Mucosa of gallbladder (tissue), 1 donor: ENCODE measurements at places on chromosomes 2 and 18.

- DNase-seq, result peak; percentile 17
Measured at GRCh38 chr18:25229081-25229480, 122.9 kb downstream of the ZNF521 start.

GRCh38 chr2:11379558-11379957 lies 35.1 kb upstream of the ROCK2 start:
- DNase-seq, result no peak

DNA sequence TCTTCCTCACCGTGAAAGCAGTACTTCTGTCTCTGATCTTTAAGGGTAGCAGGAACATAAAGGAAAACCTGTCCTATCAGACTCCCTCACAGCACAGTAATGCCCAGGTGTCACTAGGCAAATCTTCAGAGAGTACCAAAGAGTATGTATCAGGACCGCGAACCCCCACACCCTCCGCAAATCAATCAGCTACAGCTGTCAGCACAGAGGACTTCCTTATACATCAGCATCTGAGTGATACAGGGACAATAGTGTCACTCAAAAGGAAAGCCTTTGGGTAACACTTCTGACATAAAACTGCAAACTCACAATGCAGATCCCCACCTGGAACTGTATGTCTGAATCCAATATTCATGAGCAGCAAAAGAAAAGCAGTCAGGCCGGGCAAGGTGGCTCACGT lies 2.6 kb downstream of the AFG3L2 start:
- DNase-seq, result no peak

DNA sequence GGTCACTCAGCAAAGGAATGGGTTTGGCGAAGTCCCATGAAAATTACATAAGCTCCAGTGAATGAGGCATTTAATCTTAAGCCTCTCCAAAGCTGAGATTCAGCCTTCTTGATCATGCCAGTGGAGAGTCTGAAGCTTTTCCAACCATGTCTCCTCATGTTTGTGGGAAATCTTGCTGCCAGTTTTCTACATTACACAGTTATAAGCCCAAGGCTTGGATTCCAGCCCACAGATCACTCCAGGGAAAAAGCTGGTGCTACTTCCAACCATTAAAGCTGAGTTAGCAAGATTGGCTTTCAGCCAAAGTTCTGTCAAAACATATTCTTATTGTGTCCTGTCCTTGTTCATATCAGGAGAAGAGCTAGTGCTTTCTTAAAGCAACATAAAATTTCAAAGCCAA lies 293.8 kb downstream of the LRRTM4 start:
- DNase-seq, result no peak

DNA sequence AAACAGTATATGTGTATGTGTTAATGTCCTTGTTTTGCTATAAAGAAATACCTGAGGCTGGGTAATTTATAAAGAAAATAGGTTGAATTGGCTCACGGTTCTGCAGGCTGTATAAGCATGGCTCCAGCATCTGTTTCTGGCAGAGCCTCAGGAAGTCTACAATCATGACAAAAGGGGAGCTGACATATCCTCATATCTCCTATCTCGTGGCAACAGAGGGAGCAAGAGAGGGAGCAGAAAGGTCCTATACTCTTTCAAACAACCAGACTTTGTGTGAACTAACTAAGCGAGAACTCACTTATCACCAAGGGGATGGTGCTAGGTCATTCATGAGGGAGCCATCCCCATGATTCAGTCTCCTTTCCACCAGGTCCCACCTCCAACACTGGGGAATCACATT lies 13.0 kb downstream of the CALCRL start:
- no peak for DNase-seq

GRCh38 chr2:69725706-69726360 lies 16.1 kb upstream of the ANXA4 start:
- DNase-seq, result no peak

DNA sequence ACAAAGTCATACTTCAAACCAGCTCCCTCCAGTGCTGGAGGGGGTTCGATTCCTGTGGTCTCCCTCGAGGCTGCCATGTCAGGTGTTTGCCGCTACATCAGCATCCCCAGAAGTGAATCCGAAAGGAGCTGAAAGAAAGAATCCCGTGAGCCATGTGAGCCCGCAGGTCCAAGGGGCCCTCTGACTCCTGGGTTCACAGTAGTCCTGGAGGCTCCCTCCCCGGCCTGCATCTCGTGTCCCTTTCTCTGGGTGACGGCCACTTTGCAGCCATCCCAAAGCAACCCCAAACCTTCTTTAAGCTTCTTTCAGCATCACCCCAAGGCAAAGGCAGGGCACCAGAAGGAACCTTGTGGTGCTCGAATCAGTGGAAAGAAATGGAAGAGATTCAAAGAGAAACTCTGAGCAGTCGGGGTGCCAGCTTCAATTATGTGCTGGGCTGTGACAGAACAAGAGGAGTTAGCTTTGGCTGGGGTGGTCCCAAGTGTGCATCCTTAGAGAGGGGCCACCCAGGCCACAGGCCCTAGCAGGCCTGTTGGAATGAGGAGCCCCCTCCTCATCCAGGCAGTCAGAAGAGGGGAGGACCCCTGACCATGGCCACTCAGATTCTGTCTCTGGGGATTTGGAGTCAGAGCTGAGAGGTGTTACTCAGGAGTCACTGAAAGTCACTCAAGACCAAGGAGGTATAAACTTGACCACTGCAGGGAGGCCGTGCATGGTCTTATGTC lies 59.7 kb downstream of the CIB4 start:
- no peak for DNase-seq

DNA sequence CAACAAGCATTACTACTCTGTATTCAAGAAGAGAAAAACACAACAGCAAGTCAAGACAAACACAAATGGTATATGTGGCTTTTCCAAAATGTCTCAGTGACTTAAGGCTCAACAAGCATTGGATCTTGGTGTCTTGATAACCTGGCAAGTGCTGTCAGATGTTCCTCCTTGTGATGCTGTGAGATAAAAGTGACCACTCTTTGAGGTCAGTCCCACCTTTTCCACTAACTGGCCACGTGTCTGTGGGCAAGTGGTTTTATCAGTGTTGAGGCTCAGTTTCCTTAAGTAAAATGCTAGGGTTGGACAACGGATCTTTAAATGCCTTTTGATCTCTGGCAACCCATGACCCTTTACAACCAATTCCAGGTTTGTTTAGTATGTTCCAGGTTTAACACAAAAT lies 98.7 kb downstream of the BCL2 start:
- no peak for DNase-seq

DNA sequence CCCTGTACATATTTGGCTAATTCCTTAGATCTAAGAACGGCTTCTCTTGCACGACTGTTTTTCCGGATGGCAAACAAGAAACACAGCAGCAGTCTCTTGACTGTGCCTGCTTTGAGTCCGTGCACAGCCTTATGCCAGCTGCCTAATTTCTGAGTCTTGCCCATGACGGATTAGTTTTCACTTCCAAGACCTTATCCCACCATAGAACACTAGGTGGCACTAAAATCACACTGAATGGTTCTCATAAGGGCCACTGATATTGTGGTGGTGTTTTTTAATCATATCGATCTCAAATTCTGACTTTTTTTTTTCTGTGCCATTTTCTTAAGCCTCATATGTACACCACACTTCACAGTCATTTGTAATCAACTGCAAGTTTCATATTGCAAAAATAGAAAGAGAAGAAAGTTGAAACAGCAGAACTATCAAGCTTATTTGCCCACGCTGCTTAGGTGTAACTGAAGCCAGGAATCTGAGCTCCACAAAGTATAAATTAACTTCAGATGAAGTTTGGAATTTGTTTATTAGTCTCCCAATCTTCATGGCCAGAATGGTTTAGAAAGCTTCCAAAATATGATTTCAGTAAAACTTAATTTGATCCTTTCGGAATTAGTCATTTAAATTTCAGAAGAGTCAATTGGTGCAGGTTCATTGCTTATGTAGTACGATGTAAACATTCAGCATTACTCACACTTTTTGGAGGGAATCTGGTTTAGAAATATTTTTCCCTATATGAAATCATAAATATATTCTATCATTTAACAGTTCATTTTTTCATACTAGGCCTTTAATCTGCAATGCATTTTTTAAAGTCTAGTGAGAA lies 45.5 kb upstream of the SCN7A start:
- DNase-seq, result peak; percentile 15

- no peak for DNase-seq
Measured at GRCh38 chr2:126932966-126933710, 34.4 kb downstream of the TEX51 start.

DNA sequence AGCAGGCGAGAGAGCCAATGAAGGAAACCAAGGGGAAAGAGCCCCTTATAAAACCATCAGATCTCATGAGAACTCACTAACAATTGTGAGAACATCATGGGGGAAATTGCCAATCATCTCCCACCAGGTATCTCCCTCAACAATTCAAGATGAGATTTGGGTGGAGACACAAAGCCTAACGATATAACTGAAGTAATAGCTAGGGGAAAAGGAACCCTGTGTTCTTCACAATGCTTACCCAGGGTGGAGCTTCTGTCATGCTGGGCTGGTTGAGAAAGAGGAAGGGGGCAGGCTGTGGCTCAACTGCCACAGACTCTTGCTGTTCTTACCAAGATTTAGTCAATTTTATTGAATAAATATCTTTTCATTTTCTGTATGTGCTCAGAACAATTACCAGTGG lies 392.1 kb upstream of the HS6ST1 start:
- no peak for DNase-seq

DNA sequence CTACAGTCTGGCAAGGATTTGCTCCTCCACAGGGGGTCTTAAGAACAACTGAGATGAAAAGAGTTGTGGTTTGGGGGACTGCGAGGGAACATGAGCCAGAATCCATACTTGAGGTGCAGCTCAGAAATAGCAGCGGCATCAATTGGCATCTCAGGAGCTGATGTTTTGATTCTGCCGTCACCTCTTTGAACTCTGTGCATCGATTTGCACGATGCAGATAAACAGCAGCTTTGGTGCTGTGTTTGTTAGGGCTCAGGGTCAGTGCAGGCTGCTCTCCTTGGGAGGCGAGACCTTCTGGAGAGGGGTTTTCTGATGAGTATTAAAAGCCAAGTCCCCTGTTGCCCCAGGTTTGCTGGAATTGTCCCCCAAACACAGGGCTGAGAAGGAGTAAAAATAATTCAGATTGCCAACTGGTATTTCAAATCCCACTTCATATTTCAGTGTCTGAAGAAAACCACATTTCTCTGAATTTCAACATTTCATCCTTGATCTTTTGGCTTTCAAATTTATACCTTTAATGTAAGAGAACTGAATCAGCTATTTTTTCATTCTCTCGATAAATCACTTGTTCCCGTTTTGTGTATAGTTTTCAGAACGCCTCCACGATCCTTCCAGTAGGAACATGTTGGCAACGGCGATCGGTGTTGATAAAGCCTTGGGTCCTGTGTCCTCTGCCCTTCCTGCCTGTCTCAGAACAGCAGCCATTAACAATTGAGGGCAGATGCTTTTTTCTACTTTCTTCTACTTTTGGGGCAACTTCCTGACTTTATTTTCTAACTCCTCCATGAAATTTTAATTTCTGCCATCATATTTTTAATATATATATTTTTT lies 65.0 kb downstream of the RAB31 start:
- DNase-seq, result no peak

DNA sequence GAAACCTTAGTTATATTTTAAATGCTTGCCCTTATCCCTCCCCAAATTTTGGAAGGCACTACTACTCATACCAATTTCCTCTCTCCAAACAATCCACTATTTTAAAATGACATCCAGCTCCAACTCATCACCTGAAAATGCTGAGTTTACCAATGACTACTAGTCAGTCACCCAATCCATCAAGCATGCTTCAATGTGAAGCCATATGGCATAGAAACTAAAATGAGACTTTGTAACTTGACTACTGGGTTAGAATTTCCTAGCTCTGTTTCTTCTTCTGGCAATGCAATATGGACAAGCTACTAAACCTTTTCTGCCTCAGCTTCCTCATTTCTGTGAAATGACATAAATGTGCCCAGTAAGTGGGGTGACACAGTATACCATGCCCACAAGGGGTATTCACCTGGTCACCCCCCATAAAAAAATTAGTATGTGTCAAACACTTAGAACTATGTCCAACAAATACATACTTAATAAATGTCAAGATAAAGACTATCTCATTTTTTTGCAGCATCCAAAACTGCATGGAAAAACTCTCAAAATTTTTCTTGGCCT lies 10.0 kb upstream of the STPG4 start:
- no peak for DNase-seq

DNA sequence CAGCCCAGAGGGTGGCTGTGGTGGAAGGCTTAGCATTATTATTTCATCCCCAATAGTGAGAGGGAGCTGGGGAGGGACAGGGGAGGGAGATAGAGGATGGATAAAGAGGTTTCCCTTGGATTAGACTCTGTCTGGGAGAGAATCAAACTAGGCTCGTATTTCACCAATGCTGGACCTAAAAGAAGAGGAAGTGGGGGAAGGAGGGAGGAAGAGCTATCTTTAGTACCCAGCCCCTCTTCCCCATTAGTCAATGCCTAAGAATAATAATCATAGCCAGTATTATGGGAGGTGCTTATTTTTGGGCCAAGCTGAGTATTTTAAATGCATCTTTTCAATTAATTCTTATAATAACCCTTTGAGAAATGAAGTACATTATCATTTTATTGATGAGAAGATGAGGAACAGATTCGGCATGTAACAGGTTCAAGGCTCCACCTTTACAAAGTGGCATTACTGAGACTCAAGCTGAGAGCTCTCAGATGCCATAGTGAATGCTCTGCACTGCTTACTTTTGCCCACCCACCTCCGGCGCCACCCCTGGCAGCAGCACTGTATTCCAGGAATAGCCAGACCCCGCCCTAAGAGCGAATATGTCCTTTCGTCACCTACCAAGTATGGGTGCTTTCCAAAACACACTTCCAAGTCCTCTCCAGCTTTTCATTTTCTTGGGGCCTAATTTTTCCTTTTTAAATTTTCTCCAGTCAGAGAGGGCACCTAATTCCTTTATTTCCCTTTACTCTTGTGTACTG lies 21.0 kb downstream of the PAX8 start:
- DNase-seq, result no peak

DNA sequence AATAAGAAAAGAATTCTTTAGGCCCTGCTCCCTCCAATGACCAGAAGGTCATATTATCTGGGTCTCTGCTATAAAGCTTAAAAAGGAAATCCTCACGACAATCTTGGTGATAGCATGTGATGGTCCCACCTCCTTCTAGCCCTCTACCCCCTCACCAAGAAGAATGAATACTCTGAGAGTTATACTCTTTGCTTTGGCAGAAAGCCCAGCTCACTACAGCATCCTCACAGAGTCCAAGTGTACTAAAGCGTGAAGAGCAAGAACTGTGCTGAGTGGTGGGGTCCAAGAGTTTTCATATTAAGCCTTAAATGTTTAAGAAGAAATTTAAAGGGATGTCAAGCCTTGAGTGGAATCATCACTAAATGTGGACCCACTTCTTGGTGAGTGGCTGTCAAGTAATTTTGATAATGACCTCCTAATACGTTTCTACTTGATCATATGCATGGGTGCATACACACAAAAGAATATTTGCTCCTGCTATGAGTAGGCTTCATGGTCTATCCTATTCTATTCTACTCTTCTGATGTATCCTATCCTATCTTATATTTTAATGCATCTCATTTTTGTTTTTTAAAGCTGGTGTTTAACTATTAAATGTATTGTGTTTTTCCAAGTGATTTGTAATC lies 16.5 kb upstream of the SERPINB7 start:
- no peak for DNase-seq
